ENCODE measurements at places on chromosomes 7 and 10. TPM values are rescaled to one million over a fixed set of nuclear protein-coding genes. Genes with fewer than 3 reads are reported as not detected.

CTAGE8 gene
- total RNA-seq, result not detected

BEND7 gene
- 0.34 TPM for total RNA-seq

MYPN gene
- total RNA-seq, result 3.9 TPM

SPDYE9 gene
- not detected for total RNA-seq

ARID5B gene
- total RNA-seq, result 42.7 TPM

OPALIN gene
- total RNA-seq, result not detected

LRRD1 gene
- total RNA-seq, result 0.17 TPM

LRRC17 gene
- 76.6 TPM for total RNA-seq

RARRES2 gene
- total RNA-seq, result 11.9 TPM

STAG3 gene
- 0.84 TPM for total RNA-seq

CALHM3 gene
- not detected for total RNA-seq

SLC16A9 gene
- 1.3 TPM for total RNA-seq

AGR2 gene
- total RNA-seq, result 0.74 TPM

TMEM184A gene
- under 0.01 TPM for total RNA-seq

FAM25C gene
- not detected for total RNA-seq

MBL2 gene
- total RNA-seq, result not detected

NAT16 gene
- total RNA-seq, result 0.15 TPM

OSBPL3 gene
- 13.5 TPM for total RNA-seq

COA1 gene
- total RNA-seq, result 46.4 TPM

GCK gene
- total RNA-seq, result 0.74 TPM

MUC3A gene
- total RNA-seq, result not detected

NODAL gene
- total RNA-seq, result not detected

ADCK2 gene
- 16.1 TPM for total RNA-seq

C7orf57 gene
- not detected for total RNA-seq

HECW1 gene
- total RNA-seq, result 1.8 TPM

LIPM gene
- total RNA-seq, result not detected

INA gene
- total RNA-seq, result 0.59 TPM

CALHM1 gene
- not detected for total RNA-seq

RAB19 gene
- total RNA-seq, result not detected

STK31 gene
- not detected for total RNA-seq

EIF3B gene
- total RNA-seq, result 141 TPM

SEMA3A gene
- 34.0 TPM for total RNA-seq

PLEKHS1 gene
- not detected for total RNA-seq

SEMA4G gene
- total RNA-seq, result 2.2 TPM

OR6V1 gene
- total RNA-seq, result not detected

AKR1C4 gene
- total RNA-seq, result not detected

OR13A1 gene
- total RNA-seq, result not detected

PRSS2 gene
- total RNA-seq, result 0.34 TPM

GRM8 gene
- total RNA-seq, result not detected

NUPR2 gene
- not detected for total RNA-seq

WDFY4 gene
- total RNA-seq, result not detected

CALN1 gene
- total RNA-seq, result under 0.01 TPM

CD36 gene
- 0.15 TPM for total RNA-seq

TUBAL3 gene
- total RNA-seq, result not detected

GARIN1A gene
- total RNA-seq, result 0.34 TPM

HOXA3 gene
- total RNA-seq, result 2.9 TPM

FAM237B gene
- total RNA-seq, result not detected

SPDYE5 gene
- not detected for total RNA-seq

IFIT2 gene
- 2.0 TPM for total RNA-seq

GLI3 gene
- 3.3 TPM for total RNA-seq

FXYD4 gene
- total RNA-seq, result not detected

FBXL13 gene
- total RNA-seq, result 0.30 TPM
